Mesenteric fat pad (tissue), 1 donor: ENCODE measurements at places on chromosomes 12 and 14. TPM values are rescaled to one million over a fixed set of nuclear protein-coding genes. Genes with fewer than 3 reads are reported as not detected.

GRCh38 chr12:50251619-50252252, 31.6 kb downstream of the LIMA1 start:
- no peak for DNase-seq

CSRP2 gene
- 12.6 TPM for total RNA-seq

DNA sequence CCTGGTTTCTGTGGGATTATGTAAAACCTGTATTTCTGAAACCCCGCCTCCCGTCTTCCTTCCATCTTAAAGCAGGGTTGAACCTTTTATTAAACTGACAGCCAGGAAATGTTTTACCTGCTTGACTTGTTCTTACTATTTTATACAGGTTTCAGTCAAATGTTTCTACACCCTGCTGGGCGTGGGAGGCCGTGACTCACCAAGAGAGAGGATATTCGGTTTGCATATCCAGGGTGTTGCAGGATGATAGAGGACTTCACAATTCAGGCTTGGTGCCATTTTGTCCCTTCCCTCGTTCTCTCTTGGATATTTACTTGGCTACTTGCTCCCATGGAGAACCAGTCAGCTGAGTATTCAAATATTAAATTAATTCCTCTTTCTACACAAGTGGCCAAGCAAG, 69.7 kb downstream of the ARF6 start:
- DNase-seq, result no peak

DNA sequence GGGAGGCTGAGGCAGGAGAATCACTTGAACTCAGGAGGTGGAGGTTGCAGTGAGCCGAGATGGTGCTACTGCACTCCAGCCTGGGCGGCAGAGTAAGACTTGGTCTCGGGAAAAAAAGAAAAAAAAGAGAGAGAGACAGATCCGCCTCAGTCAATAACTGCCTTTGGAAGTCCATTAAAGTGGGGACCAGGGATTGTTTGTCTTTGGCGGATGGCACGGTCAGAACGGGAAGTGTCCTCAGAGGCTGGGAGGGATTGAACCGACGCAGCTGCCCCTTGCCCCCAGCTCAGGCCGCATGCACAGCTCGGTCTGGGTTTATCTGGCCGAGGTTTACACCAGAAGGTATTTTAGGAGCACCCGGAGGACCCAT, 54.4 kb downstream of the TESC start:
- no peak for DNase-seq

DNA sequence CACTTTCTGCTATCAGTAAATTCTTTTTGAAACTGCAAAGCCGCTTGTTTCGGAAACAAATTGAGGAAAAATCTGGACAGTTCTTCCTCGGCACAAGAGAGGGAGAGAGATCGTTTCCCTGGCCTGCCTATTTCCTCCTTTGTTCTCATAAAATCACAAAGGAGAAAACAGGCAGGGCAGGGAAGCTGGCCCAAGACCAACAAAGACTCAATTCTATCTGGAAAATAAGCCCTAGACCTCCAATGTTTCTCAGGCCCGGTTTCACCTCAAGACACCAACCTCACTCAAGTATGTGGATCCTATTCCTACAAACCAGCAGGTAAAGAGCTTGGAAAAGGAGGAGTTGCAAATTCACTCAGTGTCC, 19.5 kb downstream of the DICER1 start:
- DNase-seq, result no peak

DNA sequence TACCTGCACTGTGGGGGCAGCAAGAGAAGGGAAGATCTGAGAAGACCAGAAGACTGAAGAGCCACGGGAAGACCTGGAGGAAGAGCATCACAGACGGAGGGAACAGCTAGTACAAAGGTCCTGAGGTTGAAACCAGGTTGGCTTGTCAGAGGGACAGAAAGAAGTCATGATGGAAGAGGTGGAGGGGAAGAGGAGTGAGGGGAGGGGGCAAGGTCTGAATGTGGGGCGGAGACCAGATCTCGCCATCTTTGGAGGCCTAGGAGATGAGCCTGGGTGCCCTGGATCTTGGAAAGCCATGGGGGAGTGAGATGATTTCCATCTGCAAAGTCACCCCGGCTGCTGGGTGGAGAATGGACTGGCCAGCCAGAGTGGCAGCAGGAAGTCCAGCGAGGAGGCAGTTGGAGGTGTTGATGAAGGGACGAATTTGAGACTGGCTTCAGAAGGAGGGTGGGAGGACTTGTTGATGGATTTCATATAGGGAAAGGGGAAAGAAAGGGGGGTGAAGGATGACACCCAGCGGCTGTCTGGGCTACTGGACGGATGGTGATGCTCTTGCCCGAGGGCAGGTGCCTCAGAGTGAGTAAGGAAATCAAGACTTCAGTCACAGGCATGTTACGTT, 14.6 kb upstream of the UBC start:
- peak; percentile 49 for DNase-seq

DNA sequence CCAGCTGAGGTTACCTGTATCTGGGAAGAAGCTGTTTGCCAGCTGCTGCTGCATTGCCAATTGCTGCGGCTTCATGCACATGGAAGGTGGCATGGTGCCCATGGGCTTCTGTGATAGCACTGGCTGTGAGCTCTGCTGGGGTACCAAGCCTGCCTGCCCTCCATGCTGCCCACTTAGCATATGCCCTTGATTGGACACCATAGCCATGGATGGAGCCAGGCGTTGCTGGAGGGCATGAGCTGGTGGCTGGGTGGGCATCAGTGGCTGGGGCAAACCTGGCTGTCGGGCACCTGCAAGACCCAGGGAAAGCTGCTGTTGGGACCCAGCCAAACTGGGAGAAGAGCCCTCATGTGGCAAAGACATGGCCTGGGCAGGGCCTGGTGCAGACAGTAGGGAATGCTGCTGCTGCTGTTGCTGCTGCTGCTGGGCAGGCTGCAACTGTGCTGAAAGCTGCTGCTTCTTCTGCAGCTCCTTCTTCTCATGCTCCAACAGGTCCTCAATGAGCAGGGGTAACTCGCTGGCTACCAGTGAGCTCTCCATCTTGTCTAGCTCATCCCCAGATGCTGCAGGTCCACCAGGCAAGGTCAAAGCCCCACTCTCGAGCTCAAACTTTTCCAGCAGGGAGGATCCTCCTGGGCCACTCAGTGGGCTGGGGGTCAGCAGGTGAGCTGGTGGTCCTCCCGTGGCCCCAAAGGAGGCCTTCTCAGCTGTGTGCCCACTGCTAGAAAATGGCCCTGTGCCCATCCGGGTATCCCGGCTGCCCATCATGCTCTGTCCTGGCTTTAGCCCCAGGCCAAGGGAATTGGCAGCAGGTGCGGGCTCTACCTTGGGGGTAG, 18.8 kb upstream of the PRKAG1 start:
- no peak for DNase-seq

DNA sequence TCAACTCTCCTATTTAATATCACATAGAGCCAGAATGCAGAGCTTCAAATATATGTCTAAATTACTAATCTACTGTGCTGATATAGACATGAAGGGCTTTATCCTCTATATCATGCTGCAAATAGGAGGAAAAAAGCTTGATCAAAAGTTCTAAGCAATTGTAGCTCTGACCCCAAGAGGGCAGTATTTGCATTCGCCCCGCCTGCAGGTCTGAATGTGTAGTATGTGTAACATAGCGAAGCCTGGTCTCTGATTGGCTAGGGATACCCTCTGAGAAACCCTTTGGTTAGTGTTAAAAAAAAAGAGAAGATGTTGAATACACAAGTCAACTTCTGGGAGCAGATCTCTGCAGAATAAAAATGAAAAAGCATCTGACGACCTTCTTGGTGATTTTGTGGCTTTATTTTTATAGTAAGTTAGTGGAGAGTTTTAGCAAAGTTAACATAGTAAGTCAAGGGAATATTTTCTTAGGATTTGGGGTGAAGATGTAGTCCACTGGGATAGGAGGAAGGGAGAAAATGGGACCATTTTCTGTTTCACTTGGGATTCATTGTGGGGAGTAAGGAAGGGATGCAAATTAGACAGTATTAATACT, 151.6 kb upstream of the OR4E1 start:
- no peak for DNase-seq
